ENCODE measurements at places on chromosomes 7 and 10. TPM values are rescaled to one million over a fixed set of nuclear protein-coding genes. Genes with fewer than 3 reads are reported as not detected.

DNA sequence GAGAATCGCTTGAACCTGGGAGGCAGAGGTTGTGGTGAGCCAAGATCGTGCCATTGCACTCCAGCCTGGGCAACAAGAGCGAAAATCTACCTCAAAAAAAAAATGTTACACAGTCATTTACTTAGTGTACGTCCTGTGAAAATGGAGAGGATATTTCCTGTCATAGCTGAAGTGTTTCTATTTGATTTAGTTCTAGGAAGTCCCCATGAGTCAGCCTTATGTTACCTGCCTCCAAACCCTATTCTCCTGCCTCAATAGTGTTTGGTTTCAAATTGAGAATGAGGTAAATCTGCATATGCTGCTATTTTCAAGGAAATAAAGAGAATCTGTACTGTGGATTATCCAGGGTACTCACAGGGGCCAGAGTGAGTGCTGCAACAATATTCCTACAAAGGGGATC is 1284.5 kb upstream of the AUTS2 start:
- DNase-seq, result no peak

Gene GARIN1A
- total RNA-seq, result 1.5 TPM

Gene SEPHS1
- total RNA-seq, result 27.4 TPM

GRCh38 chr10:130897815-130898214 is 413.7 kb downstream of the TCERG1L start:
- DNase-seq, result no peak

Gene RGR
- total RNA-seq, result not detected

Gene ELOVL3
- total RNA-seq, result 0.66 TPM

- peak; percentile 31 for DNase-seq
These were observed 280.9 kb downstream of the USP6NL start for GRCh38 chr10:11330383-11331045.

Gene ETV1
- 26.4 TPM for total RNA-seq

- DNase-seq, result no peak
These were observed 219.2 kb downstream of the LRMDA start for GRCh38 chr10:75650648-75651047.

Gene PON1
- total RNA-seq, result not detected

Gene ITGA8
- 1.3 TPM for total RNA-seq

Measured in fibroblast of lung (primary cell).